ENCODE measurements at places on chromosomes 16 and 17.

DNA sequence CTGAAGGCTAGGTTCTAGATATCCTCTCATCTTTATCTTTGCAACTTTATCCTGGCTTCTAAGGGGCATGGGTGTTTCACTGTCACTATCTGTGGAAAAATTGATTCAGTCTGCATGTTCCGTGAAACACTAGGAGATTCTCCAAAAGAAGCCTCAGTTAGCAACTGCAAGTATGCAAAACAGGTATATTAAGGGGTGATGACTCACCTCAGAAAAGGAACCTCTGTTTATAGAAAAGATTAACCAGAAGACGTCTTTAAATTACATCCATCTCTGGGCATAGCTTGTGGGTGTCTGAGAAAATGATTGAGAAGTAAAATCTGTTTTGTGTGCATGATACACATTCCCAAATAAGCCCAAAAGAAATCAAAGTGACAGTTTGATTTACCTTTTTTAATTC lies 353.8 kb upstream of the HSBP1 start:
- DNase-seq, result no peak

DNA sequence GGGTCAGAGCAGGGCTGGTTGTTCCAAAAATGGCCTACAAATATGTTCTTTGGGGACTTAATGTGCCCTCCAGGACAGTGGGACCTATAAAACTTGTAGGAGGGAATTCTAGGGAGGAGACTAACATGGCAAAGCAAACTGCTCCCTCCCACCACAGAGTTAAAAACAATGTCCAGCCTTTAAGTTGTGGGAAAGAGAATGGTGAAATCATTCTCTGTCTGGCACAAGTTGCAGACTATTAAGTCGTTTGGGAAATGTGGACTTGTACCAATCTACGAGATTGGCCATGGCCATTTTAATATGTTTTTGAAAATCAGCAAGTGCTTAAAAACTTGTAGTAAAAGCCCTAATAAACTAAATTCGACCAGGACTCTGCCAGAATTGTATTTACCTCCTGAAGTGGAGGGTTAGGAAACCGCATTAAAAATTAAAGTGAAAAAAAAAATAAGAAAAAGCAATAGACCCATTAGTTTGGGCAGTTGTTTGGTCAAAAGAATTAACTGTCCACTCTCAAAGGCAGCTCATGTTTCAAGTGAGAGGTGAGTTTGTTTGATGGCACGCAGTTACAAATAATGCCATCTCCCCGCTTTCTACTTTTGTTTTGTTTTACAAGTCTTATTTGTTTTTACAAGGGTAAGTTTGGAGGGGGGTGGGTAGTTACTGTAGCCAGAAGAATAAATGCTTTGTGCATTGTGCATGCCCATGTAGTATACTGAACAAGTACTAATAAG lies 32.4 kb downstream of the ANKFN1 start:
- no peak for DNase-seq

GRCh38 chr16:4891886-4892216 lies 44.6 kb downstream of the UBN1 start:
- no peak for DNase-seq

- no peak for DNase-seq
These were observed 23.0 kb downstream of the WNT3 start for GRCh38 chr17:46795379-46795952.

GRCh38 chr16:54120846-54121480 lies 165.6 kb downstream of the IRX3 start:
- DNase-seq, result no peak

- DNase-seq, result no peak
These were observed 665 bp upstream of the GRIN2C start for GRCh38 chr17:74860229-74860871.

DNA sequence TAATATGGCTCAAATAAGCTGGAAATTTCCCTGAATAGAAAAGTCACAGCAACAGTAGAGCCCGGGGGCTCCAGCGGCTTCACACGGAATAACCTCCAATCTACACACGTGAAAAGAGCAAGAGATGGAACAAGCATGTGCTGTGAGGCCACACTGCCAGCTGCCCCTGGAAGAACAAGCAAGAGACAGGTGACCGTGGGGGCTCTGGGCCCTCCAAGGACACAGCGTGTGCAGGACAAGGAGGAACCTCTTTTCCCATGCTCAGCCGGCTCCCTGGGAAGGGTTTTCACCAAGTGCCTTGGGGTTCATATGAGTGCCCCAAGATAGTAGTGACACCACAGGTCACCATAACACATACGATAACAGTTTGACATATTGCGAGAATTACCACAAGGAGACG lies 110.2 kb upstream of the ZNF750 start:
- no peak for DNase-seq

GRCh38 chr17:50613007-50613992 lies 21.4 kb upstream of the ABCC3 start:
- DNase-seq, result no peak

DNA sequence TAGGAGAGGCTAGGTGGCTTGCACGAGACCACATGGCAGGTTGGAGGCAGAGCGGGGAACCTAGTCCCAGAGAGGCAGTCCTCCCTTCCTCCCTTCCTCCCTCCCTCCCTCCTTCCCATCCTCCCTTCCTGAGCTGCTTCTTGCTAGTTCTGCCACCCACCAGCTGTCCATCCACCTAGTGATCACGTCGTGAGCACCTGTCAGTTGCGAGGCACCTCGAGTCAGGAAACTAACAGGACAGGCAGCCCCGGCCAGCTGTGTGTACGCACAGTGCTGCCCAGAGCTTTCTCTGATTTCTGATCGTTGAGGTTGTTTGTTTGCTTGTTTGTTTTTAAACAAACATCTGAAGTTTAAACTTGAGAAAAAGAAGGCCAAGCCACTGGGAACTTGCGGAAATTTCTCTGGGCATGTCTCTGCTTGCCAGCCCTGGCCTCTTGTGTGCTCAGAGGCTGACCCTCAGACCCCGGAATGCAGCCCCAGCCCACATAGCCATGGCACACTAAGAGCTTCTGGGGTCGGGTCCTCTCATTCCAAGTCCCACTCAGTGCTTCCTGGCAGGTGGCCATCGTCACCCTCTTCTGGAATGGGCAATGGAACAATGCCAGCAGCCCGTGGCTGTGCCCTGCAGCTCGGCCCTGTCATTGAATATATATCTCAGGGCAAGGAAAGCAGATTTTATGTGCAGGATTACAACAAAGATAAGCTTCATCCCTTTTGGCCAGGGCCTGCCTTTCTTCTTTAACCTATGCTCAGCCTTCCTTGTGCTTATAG lies 174.0 kb downstream of the KATNIP start:
- DNase-seq, result no peak

- DNase-seq, result no peak
These were observed 7.3 kb upstream of the IL34 start for GRCh38 chr16:70638814-70639792.

DNA sequence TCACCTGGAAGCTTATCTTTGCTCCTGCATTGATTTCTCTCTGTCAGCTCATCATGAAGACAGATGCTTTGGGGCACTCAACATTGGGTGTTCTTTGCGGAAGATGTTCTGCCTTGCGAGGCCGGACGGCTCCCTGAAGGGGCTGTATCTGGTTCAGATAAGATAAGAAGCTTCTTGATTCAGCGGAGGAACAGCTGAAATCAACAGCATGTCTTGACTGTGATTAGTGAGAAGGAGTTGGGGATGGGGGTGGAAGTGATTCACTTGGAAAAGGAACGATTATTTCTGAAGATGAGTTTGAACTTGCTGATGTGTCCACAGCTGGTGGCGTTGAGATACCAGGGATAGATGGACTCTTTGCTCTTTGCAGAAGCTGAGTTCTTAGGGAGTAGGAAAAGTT lies 126.9 kb upstream of the WSCD1 start:
- DNase-seq, result no peak

GRCh38 chr17:43118679-43119615 lies 6.2 kb downstream of the BRCA1 start:
- no peak for DNase-seq

GRCh38 chr16:77556201-77556873 lies 121.5 kb upstream of the ADAMTS18 start:
- no peak for DNase-seq

GRCh38 chr16:10995565-10995964 lies 51.2 kb downstream of the CLEC16A start:
- DNase-seq, result peak; percentile 5

DNA sequence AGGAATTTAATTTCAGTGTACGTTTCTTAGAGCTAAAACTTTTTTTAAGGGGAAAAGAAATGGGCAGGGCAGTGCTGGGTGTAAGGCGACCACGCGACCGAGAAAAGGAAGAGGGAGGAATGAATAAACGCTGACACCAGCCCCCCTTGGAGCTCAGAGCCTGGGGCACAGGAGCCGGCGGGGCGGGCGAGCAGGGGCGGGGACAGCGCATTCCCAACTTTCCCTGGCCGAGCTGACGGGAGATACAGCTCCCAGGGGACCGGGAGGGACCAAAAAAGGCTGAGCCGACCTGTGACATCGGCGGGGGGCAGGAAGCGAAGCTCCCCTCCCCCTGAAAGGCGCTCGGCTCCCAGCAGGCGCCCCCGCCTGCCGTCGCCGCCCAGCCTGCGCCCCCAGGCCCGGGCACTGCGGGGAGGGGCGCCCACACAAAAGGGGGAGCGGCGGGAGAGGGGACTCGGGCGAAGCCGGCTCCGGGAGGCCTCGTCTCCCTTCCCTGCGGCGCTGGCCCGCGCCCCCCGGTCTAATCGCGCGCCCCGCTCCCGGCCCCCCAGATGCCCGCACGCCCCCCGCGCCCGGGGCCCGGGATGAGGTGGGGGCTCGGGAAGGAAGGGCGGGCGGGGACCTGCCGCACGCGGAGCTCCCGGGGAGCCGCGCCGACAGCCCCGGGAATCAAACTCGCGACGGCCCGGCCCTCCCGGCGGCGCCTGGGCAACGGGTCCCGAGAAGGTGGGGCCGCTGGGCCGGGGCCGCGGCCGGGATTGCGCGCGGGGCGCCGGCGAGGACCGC lies 622 bp downstream of the CUEDC1 start:
- DNase-seq, result peak; percentile 20

DNA sequence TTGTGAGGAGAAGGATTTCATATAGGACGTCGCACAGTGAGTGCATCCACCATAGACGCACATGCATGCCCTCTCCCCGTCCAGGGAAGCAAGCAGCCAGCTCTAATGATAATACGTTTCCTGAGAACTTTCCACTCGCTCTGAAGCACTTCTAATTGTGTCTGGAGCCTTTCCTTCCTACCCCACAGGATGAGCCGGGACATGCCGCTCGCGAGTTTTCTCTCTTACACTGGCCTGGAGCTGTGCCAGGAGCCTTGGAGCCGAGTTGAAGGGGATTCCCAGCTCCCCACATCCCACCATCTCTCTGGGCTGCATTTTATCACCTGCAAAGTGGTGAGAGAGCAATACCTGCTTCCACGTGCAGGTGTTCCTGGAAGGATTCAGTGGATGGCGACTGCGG lies 368.1 kb downstream of the C16orf95 start:
- no peak for DNase-seq

DNA sequence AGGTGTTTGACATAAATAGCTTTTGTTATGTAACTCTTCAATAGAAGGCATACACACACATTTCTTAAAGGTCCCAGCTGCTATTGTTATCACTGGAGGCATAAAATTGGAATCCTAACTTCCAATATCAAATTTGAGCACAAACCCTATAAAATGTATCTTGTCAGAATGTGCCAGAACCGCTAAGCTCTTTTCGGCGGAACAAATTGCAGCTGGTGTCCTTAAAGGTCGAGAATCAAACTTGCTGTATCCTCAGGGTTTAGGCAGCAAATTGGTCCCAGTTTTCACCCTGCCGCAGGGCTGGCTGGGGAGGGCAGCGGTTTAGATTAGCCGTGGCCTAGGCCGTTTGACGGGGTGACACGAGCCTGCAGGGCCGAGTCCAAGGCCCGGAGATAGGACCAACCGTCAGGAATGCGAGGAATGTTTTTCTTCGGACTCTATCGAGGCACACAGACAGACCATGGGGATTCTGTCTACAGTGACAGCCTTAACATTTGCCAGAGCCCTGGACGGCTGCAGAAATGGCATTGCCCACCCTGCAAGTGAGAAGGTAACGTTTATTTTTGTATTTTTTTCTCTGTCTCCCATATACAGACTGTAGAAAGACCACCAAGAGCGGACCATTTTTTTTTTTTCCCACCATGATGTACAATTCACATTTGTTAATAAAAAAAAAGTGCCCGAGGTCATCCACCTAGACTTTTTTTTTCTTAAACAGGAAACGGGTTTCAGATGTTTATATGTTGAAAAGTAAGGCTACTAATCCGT lies 297.1 kb downstream of the IRF8 start:
- no peak for DNase-seq

DNA sequence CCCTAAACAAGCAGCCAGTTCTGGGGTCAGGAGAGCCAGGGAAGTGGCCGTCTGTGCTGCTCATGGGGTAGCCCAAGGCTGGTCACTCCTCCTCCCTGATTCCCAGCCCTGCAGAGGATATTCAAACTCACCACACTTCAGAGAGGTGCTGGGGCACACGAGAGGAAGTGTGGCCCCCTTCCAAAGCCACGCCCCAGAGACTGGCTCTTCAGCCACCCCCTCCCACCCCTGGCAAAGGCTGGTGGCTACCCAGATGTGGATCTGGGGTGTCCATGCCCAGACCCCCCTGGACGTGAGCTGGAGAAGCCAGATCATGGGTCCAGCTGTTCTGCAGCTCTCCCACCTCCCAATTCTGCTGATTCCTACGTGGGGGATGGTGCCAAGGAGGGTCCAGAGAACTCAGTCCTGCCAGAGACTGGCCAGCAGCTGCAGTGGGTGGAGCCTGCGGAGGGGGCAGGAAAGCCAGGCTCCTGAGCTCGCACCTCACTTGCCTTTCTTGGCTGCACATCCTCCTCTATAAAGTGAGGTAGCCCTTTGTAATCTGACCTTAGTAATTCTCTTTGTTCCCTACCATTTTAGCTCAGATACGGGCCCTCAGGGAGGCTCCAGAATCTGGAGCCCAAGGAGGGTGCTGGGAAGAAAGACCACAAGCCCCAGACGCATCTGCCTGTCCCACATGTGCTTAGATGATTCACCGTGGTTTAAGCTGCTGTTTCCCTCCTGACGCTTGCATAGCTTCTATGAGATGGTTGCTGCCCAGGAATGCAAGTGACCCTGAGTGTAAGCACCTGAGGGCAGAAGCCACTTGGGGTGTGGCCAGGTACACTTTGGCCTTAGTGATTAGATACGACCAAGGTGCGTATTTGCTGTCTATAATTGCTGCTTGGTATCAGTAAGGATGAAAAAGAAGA lies 15.3 kb downstream of the SDK2 start:
- no peak for DNase-seq

- DNase-seq, result no peak
These were observed 49.4 kb downstream of the CCDC42 start for GRCh38 chr17:8695241-8695640.

GRCh38 chr16:89893642-89894548 lies 20.5 kb downstream of the TCF25 start:
- DNase-seq, result no peak

GRCh38 chr16:12078405-12079280 lies 102.1 kb downstream of the SNX29 start:
- no peak for DNase-seq

DNA sequence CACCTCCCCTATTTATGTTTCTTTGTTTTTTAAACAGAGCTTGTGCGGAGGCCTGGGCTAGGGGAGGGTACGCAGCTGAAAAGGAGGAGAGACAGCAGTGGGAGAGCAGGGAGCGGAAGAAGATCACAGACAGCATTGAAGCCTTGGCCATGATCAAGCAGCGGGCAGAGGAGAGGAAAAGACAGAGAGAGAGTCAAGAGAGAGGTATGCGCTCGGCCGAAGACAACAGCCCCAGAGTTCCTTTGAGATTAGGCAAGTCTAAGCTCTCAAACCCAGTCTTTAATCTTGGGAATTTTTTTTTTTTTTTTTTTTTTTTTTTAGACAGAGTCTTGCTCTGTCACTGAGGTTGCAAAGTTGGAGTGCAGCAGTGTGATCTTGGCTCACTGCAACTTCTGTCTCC lies 20.6 kb downstream of the DNAAF1 start:
- no peak for DNase-seq

GRCh38 chr16:87570938-87571867 lies 31.1 kb upstream of the JPH3 start:
- DNase-seq, result peak; percentile 37
